ENCODE measurements at places on chromosomes 1 and 21. TPM values are rescaled to one million over a fixed set of nuclear protein-coding genes. Genes with fewer than 3 reads are reported as not detected.

The HAPLN2 gene
- total RNA-seq: 0.21 TPM

The PEX14 gene
- 27.9 TPM for total RNA-seq

The HRNR gene
- not detected for total RNA-seq

The ADGRB2 gene
- 1.1 TPM for total RNA-seq

The TPTE gene
- total RNA-seq: not detected

The S100A9 gene
- 911 TPM for total RNA-seq

The CFAP141 gene
- total RNA-seq: 2.8 TPM

The TCP10L gene
- total RNA-seq: 0.71 TPM

The EPHA10 gene
- total RNA-seq: 0.53 TPM

The S100PBP gene
- total RNA-seq: 37.5 TPM

Data from lower lobe of right lung (tissue), 2 donors.